ENCODE measurements at places on chromosomes 16 and 17. TPM values are rescaled to one million over a fixed set of nuclear protein-coding genes. Genes with fewer than 3 reads are reported as not detected.

The MRM1 gene
- total RNA-seq, result 6.4 TPM

The CDH13 gene
- total RNA-seq, result 0.18 TPM

The CLEC19A gene
- total RNA-seq, result not detected

The NPIPB13 gene
- 6.2 TPM for total RNA-seq

The CDRT15L2 gene
- total RNA-seq, result not detected

The GRIN2A gene
- total RNA-seq, result 0.03 TPM

The TTYH2 gene
- total RNA-seq, result 0.81 TPM

The EPX gene
- not detected for total RNA-seq

The ATP5PD gene
- 177 TPM for total RNA-seq

The ATAD5 gene
- total RNA-seq, result 0.45 TPM

The MYL11 gene
- total RNA-seq, result not detected

The GJC1 gene
- total RNA-seq, result 0.53 TPM

The ZNF213 gene
- 2.7 TPM for total RNA-seq

The SPATA20 gene
- total RNA-seq, result 40.6 TPM

The KLHL10 gene
- total RNA-seq, result not detected

GRCh38 chr16:51553910-51554309, 402.8 kb upstream of the SALL1 start:
- DNase-seq, result no peak

DNA sequence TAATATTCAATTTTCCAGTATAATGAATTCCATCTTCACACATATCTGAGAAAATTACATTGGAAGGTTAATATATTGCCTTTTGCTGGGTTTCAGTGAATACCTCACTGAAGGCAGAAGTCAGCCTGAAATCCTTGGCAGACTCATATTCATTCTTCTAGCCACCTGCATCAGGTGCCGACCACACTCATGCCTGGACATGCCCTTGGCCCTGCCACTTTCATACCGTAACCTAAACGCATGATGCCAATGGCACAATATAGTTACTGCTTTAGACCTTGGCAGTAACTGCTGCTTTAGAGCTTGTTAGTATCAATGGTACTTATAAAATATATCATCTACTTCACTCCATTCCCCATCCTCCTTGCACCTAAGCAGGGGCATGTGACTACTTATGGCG, 817.6 kb upstream of the CDH8 start:
- DNase-seq, result no peak

DNA sequence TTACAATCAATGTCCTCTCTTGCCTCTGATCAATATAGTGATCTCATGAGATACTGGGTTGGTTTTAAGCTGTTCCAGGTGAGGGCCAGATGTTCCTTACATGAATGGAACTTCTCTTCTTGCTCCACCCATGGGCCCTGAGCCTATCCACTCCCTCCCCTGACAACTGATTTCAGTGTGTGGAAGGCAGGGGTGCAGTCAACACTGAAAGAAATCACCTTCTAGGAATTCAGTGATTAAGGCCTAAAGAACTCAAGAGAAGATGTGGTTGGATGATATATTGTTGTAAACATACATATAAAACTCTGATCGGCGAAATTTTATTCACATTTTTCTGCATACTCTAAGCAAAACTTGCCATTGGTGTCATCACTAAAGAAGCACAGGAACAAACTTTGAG, 6.7 kb upstream of the GOSR2 start:
- no peak for DNase-seq

DNA sequence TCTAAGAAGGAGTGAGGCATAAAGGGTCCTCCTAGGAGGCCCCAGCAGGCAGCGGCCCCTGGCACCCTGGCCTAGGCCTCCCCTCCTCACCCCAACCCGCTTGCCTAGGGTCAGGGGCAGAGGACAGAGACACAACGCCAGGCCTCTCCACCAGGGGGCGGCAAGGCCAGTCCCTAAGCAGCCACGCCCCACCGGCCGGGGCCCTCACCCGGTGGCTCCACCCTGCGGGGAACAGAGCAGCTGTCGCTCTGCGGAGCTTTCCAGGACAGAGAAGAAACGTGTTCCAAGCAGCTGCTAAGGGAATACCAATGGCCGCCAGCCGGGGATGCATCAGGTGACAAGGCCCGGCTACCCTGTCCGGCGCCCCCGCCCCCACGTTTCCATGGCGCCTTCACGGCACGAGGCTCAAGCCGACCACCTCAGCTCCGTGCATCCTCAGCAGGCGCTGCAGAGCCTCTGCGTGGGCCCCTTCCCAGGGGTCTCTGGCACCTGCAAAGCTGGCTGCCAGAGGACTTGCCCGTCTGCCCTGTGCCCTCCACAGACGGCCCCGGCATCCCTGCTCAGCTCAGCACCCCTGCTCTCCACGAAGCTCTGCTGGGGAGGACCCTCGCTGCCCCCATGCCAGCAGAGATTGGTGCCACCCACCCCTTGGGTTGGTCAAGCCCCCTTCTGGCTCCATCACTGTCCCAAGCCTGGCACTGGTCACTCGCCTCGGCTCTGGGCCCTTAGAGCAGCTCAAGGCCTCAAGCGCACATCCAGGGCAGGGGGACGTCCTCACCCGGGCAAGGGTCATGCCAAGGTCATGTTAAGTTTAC, 5.6 kb downstream of the ZNF598 start:
- DNase-seq, result peak; percentile 86

- no peak for DNase-seq
Measured at GRCh38 chr17:77473615-77474226, 333.0 kb downstream of the SEC14L1 start.

- DNase-seq, result no peak
Measured at GRCh38 chr16:20903116-20903898, 2.7 kb downstream of the LYRM1 start.

DNA sequence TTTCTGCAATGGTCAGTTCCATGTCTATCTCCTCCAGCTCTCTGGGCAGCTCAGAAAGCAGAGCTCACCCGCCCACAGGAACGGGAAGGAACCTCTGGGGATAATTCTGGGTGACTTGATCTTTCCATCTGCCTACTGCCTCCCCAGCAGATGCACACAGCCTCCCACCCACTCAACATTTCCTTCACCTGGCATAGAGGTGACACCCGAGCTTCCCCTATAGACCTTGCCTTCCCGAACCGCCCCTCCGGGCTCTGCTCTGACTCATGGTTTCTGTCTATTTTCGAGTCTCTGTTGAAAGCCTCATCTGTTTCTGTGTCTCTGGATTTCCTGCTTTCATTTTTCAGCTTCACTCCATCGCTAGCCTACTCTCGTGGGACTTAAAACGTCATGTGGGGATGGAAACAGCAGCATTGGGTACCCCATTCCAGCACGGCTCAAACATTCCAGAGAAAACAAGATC, 11.4 kb downstream of the GGA3 start:
- no peak for DNase-seq

DNA sequence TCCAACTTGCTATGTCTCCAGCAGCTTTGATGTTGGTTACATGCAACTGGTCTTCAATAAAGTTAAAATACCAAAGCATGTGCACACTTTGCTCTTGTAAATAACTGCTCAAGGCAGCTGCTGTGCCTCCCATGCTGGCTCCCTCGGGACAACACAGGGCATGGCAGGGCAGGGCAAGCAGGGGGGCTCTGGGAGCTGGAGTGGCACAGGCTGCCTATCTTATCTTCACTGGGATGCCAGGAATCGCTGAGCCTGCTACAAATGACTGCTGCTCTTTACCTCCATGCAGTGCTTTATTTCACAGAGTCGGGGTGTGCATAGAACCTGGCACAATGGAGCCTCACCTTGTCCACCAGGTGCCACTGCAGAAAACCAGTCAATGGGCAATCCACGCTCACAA, 21.8 kb downstream of the PEMT start:
- DNase-seq, result no peak

DNA sequence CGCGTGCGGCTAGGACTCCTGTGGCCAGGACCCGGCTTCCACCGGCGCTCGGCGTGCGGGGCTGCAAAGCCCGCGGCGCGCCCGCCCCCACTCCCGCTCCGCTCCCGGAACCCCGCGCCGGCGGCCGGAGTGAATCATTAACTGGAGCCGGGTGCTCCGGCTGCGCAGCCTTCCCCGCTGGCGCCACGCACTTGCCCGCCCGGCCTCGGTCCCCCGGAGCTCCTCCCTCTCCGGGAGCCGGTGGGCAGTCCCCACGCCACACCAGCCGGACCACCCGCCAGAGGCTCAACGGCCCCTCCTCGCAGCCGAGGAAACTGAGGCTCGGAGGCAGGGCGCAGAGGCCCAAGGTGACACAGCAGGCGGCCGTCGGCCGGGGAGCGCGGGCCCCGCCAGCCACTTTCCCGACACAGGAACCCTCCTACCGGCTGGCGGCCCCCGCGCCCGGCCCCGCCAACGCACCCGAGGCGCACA, 580 bp downstream of the BCAR1 start:
- DNase-seq, result peak; percentile 77

DNA sequence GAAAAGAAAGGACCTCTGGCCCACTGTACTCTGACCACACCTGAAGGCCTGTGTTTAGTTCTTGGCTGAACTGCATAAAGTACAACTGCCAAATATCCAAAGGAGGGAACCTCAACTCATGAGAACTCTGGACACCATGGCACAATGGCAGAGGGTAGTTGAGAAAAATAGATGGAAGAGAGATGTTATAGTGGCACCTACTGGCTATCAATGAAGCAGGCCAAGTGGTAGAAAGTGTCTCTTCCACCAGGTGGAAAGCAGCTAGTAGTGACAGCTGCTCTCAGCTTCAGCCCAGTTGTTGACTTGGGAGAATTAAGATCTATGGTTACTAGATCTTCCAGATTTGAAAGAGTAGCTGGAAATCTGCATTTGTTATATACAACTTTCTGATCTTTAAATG, 3.2 kb downstream of the MED31 start:
- DNase-seq, result no peak

GRCh38 chr16:4689091-4689671, 4.2 kb upstream of the NUDT16L1 start:
- peak; percentile 56 for DNase-seq

DNA sequence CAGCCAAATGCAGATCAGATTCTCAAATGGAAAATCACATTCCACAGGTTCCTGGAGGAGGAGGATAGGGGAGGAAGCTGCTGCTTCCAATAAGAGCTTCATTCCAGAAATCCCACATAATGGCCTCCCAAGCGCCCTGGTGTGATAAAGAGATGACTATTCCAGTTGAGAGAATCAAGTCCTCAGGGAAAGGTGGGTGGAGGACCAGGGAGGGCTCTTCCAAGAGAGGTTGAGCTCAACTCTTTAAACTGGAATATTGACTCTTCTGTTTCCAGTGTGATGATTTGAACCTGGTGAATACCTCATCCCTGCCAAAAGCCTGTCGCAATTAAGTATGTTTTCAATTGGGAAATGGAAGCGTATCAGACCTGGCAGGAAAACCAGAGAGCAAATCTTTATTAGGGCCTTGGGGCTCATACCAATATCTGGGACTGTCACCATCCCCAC, 81.4 kb upstream of the DYNLRB2 start:
- DNase-seq, result peak; percentile 67

DNA sequence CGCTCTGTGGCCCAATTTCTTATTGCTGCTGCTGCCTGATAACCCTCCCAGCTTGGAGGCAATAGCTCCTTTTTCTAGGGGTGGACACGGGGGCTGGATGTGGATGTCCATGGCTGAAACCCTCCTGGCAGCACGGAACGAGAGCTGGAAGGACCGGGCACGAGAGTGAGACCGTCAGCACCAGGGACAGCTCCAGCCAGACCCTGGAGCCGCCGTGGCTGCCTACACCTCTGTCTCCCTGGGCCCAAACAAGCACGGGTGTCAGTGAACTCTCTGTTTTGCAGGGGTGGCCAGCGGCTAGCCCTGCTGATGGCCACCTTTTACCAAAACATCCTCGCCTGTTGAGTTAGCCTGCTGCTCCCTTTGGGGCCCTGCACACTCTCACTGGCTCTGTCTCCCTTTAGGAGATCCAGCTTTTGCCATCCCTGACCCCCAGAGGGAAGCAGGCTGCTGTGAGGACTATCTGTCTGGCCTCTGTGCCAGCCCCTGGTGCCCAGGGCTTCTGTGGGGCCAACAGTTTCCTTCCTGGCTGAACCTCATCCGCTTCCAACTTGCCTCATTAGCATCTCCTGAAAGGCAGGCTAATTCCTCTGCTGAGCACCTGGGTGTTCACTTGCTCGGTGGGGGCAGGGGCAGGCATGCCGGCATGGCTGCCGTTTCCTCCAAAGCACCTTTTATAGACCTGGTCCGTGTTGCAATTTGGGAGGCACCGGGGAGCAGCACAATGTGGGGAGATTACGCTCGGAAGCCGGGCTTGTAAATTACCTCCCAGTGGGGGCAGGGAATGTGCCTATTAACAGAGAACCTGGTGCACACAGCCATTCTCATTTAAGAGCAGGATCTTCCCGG, 118.1 kb downstream of the ENGASE start:
- no peak for DNase-seq

GRCh38 chr16:12578001-12578400, 225.7 kb downstream of the CPPED1 start:
- DNase-seq, result no peak

GRCh38 chr17:39178536-39178935, 12.6 kb upstream of the ARL5C start:
- DNase-seq, result no peak

DNA sequence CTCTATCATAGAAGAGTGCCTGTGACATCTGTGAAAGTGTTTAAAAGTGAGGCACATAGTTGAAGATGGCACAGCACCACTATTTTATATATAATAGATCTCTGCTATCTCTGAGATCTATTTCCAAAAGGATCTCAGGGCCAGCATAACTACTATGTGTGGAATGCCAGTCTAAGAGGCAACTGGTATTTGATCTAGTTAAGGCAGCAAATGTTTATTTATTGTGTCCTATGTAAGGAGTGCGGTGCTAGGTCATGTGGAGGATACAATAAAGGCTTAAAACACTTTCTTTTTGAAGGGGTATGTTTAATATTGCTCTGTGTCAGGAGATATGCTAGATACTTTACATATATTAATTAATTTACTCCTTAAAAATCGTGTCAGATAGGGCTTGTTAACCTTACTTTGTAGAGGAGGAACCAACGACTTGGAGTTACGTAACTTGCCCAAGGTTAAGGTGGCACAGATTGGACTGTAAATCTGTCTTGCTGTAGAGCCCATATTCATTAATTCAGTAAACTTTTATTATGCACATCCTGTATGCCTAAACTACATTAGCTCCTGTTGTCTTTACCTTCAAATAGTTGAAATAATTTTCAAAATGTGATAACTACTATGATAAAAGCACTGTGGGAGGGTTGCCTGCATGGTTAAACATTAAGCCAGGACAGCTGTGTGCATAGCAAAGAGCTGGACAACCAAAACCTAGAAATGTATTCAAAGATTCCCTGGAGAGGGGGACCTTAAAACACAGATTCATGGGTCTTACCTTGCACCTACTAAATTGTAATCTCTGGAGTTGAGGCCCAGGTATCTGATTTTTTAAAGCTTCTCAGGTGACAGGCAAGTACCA, 83.3 kb downstream of the NLK start:
- DNase-seq, result no peak

DNA sequence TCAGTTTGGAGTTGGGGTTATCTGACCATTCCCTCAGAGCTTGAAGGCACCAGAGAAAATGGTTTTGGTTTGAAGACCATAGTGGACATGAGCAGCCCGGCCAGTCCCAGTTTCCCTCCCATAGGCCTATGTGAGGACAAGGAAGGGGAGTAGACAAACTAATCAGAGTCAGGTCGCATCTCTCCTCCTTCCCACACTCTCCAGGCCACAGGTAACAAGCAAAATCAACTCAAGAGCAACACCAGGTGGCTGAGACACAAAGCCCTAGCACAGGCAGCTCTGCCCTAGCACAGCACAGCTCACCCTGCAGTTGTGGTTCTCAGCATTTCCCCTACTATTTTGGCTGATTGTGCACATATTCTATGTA, 7.2 kb downstream of the SUPT4H1 start:
- DNase-seq, result no peak
